Activated naive CD4-positive, alpha-beta T cell (primary cell): ENCODE measurements at places on chromosomes 5 and 9.

DNA sequence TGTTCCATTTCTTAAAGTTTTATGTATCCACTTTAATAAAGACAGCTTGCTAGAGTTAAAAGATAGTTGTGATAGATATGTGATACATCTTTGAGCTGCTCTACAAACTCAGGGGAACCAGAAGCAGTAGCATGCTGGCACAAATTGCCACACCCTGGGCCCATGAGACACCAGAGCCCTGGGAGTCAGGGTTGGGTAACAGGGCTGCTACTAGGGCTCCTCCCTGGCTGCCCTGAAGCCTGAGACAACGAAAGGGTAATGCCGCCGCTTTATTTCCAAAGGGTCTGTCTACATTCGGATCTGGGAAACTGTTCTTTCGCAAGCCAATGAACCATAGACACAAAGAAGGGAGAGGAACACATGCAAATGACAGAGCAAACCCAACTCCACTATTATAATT, 29.2 kb downstream of the PTPN3 start:
- DNase-seq = no peak

DNA sequence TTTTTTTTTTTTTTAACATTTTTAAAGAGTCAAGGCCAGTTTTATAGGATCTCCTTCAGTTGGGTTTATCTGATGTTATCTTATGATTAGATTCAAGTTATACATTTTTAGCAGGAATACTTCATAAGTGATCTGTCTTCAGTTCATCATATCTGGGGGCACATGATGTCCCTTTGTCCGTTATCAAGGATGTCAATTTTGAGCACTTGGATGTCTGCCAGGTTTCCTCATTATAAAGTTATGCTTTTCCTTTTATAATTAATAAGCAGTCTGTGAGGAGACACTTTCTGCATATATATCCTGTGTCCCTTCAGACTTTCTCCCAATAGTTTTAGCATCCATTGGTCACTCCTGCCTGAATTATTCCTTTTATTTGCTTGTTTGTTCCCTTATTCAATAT, 11.8 kb downstream of the HDHD3 start:
- no peak for DNase-seq

GRCh38 chr9:8660383-8660782, 860.8 kb upstream of the DMAC1 start:
- no peak for DNase-seq

GRCh38 chr5:158354958-158355357, 496.0 kb upstream of the CLINT1 start:
- DNase-seq = no peak

GRCh38 chr5:139523635-139524445, 37.3 kb upstream of the UBE2D2 start:
- no peak for DNase-seq

DNA sequence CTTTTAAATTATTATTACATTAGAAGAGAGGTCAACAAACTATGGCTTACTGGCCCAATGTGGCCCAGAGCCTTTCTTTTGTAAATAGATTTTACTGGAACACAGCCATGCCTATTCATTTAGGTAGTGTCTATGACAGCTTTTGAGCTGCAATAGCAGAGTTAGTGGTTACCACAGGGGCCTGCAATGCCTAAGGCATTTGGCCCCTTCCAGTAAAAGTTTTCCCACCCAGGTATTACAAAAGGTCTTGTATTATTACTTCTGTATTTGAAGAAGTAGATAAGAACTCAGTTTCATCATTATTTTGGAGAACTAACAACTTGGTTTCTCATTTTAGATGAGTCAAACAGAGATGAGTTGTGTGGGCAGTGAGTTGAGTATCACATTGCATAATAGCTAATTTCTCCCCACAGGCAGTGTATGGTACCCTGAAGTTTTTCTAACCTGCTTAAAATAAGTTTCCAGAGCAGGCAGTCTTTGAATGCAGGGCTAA, 9.5 kb downstream of the MTRR start:
- DNase-seq = no peak

- DNase-seq = no peak
Observed at GRCh38 chr5:106797996-106798395, 872.7 kb downstream of the EFNA5 start.

GRCh38 chr5:139268364-139269202, 25.0 kb upstream of the MATR3 start:
- no peak for DNase-seq

GRCh38 chr5:126419102-126419501, 4.1 kb upstream of the GRAMD2B start:
- no peak for DNase-seq

- no peak for DNase-seq
Observed at GRCh38 chr9:80061940-80062339, 490.2 kb downstream of the TLE4 start.

DNA sequence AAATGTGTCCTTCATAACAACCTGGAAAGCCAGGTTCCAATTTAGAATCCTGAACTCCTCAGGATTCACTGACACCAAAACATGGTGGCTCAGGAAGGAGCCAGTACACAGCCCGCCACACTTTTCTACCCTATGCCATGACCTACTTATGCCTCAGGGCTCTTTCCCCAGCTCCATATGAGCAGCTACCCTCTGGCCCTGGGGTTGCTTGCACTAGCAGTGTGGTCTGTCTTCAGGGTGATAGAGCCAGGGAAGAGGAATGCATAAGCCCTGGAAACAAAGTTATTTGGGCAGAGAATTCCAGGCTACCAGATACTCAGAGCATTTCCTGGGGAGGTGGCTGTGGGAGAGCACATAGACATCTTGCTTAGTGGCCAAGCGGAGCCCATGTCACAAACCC, 15.0 kb upstream of the ECM2 start:
- DNase-seq = no peak

GRCh38 chr9:21030389-21031035, 928 bp downstream of the HACD4 start:
- no peak for DNase-seq

DNA sequence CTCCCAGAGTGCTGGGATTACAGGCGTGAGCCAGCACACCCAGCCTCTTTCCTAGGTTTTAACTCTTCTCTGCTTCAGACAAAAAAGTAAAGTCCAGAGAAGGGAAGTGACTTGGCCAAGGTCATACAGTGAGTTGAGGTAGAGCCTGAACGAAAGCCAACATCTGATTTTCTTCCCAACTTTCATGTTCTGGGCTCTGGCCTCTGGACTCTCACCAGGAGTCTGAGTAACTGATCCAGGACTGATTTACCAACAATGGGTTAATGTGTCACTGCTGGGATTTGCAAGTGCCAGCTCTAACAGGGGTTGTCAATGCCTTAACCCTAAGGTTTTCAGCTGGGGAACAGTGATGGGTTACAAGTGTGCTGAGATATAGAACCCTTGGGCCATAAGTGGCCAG, 32.2 kb upstream of the LARP1 start:
- DNase-seq = no peak

DNA sequence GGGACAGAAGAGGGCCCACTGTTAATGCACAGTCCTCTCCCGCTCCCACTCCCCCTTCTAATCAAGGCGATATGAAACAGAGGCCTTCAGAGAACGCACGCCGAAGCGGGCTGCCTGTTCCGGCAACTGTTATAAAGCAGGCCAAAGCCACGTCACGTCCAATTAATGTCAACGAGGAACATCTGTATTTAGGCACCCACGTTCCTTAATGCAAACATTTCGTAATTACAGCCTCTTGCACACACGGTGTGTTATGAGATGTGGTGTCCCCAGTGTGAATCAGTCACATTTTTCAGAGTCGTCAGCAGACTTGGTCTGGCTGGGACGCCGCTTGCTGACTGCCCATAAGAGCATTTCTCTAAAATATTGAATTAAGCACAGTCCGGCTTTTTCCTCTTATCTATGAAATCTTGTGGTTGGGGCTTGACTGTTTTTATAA, 339.0 kb downstream of the NSG2 start:
- no peak for DNase-seq

GRCh38 chr9:132547436-132547835, 35.0 kb upstream of the BARHL1 start:
- no peak for DNase-seq

DNA sequence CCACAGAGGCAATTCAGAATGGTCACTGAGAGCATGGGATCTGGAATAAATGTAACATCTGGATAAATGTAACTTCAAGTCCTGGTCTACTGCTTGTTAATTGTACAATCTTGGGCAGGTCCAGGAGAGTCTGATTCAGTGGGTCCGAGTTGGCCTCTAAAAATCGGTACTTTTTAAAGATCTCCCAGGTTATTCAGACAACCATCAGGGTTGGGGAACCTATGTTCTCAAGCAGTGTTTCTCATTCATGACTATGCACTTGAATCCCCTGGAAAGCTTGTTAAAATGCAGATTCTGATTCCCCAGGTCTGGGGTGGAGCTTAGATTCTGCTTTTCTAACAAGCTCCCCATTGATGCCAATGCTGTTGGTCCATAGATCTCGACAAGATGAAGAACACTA, 14.8 kb downstream of the ANXA1 start:
- no peak for DNase-seq

DNA sequence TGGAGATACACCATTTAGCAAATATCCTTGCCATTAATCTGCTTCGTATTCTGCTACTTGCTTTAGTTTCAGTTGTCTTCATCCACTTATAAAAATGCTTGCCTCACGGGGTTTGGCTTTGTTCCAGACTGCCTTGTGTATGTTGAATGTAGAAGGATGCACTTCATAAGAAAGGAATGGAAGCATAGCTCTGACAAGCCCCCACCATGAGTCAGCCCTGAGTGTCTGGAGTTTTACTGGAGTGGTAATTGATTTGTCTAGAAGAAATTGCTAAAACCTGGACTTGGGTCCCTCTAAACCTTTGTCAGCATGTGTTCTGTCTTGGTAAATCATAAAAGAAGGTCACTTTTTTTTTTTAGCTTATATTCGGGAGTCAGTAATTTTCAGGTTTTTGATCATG, 4.6 kb downstream of the TEX48 start:
- no peak for DNase-seq

- no peak for DNase-seq
Observed at GRCh38 chr5:9499498-9499876, 46.4 kb downstream of the SEMA5A start.

GRCh38 chr9:135002336-135002735, 84.6 kb upstream of the FCN1 start:
- DNase-seq = no peak

DNA sequence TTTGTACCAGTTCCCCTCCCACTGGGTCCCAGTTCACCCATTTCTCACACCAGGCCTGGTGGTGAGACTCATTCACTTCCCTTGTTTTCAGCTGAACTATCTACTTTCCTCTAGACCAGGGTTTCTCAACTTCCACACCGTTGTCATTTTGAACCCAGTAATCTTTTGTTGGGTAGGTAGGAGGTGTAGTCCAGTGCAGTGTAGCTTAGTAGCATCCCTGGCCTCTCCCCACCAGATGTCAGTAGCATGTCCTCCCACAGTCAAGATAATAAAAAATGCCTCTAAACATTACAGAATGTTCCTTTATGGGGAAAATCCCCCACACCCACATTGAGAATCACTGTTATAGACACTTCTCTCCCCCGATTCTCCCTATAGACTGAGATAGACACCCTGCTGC, 299.1 kb downstream of the EPB41L4A start:
- DNase-seq = no peak

DNA sequence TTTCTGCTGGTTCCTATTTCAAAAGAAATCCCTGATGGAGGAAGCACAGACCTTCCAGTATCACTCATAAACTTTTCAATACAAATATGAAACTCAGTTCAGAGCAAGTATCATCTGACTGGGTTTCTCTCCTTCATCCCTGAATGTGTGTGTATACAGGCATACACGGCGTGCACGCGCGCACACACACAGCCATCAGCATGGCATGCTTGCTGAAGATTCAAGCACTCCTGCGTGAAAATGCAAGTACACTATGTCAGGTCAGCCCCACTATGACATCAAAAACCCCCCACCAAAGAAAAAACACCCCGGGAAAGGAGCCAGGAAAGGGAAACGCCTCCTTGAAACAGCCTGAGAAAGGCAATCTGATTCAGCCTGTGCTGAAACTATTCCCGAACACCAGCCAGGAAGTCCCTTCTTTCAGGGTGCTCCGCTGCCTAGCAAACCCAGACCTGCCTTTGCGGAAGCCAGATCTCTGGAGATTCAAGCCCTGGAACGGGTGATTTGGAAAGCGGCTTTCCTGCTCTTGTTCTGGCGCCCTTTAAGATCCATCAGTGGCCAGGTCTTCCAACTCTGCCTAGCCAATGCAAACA, 831 bp downstream of the KLHL3 start:
- peak; percentile 18 for DNase-seq

DNA sequence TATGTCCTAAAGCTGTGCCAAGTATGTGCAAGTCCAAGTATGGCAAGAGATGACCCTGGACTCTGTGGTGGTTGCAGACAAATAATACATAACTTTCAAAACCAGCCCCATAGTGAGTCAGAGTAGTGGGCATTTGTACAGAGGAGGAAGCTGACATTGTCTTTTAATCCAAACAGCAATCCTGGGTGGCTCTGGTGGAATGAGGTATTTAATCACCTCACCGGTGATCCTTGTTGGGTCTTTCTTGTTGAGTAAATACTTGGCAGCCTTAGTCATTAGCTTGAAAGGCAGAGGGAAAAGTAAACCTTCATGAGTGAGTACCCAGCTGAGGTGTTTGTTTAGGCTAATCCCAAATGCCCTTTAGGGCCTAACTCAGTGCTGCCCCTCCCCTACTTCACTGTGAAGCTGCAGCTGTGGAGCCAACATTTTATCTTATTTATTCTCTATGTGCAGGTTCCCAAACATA, 148.7 kb upstream of the SLC12A2 start:
- DNase-seq = no peak

DNA sequence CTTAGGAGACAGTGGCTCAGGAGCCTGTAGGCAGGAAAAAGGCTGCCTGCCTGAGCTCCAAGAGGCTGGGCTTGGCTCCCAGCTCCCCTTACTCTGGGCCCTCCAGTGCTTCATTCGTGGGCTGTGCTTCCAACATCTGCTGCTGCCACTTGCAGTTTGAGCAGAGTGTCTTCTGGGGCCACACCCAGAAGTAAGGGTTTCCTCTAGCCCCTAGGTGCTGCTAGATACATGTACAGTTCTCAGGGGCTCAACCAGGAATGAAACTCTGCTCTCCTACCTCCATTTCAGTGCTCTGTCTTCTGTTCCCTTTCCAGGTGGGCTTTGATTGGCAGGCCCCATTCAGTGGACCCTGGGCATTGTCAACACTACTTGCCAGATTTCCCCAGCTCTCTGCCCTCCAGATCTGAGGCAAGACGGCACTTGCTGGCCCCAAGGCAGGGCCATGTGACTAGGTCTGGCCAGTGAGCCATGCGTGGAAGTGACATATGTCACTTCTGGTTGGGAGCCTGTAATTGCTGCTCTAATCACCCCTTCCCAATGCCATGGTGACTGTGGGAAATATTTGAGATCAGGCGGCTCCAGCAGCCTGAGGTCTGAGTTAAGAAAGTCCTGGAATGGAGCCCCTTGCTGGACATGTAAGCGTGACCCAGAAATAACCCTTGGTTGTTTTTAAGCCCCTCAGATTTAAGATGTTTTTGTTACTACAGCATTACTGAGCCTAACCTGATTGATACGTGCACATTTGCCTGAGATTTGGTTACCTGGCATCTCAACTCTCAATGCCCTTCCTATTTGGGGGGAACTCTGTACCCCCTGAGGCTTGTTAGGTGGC, 9.4 kb upstream of the BOD1 start:
- DNase-seq = no peak

- DNase-seq = no peak
Observed at GRCh38 chr5:124373883-124374282, 372.6 kb downstream of the ZNF608 start.

- DNase-seq = no peak
Observed at GRCh38 chr5:83844449-83845068, 123.9 kb upstream of the HAPLN1 start.
